Head of caudate nucleus (tissue), 42 donors: ENCODE measurements at places on chromosomes 16 and 17.

DNA sequence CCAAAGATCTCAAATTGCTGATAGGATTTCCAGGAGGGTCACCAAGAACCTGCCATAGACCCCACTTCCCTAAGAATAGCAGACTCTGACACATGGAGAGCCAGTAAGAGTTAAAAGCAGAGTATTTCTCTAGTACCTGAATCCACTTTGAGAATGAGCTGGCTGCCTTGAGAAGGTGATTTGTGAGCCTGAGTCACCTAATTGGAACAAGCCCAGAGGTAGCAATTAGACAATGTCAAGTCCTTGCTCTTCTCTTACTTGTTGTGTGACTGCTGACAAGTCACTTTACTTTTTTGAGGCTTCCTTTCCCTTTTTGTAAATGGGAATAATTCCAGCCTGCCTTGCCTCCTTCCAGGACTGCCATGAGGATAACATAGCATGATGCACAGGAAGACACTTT is 76.1 kb upstream of the ASIC2 start:
- no peak for DNase-seq

DNA sequence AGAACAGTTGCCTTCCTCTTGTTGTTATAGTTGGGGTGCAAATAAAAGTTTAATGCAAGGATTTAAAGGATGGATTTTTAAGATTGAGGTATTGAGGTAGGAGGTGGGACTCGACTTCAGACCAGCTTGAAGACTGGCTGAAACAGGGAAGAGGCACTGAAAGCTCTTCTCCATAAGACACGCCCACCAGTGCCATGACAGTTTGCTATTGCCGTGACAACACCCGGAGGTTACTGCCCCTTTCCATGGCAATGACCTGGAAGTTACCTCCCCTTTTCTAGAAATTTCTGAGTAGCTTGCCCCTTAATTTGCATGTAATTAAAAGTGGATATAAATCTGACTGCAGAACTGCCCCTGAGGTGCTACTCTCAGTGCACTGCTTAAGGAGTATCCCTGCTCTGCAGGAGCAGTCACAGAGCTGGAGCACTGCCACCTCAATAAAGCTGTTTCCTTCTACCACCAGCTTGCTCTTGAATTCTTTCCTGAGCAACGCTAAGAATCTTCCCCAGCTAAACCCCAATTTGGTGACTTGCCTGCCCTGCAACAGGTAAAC is 122.6 kb downstream of the SHISA6 start:
- no peak for DNase-seq

DNA sequence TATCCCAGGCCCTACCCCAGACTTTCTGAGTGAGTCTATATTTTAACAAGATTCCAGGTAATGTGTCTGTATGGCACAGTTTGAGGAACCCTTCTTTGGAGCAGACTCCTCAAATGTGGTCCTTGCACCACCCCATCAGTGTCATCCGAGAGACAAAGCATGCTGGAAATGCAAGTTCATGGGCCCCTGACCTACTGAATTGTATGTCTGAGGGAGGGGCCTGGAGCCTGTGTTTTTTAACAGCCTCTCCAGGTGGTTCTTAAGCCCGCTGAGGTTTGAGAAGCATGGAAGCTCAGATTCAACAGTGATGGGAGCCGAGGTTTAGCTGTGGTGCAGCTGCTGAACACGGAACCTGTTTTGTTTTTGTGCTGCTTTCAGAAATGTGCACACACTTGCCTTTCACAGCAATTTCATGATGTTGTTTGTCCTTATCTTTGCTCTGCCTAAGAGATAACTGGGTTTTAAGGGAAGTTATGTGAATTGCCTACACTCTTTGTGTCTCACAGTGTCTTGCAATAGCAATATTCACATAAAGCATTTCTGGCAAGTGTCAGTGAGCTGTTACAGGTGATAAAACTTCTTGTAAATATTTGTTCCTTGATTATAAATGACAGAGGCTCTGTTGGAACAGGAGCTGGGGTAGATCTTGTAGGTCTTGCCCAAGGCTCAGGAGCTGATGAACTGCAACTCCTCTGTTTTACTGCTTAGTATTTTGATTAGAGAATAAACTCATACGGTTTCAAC is 32.0 kb upstream of the IL34 start:
- DNase-seq: no peak

DNA sequence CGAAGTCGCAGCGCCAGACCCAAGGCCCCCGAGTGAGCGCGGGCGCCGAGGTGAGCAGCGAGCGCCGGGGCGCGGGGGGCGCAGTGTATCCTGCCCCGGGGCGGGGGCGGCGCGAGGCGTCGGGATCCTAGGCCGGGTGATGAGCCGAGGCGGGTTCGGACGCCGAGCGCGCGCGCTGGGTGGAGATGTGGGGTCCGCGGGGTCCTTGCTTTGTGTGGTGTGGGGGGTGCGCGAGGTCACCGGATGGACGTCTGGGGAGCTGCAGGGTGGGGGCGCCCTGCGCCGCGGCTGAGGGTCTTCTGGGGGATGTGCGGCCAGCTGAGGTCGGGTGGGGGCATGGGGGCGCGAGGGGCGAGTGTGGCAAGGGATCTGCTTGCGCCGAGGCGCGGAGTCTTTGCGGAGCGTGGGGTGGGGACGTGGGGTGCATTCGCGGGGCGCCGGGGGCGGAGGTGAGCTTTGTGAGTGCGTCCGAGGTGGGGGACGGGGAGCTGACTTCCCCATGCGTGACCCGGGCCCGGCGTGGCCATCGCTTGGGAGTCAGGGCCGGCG is 560 bp downstream of the RAI1 start:
- DNase-seq: peak; percentile 69

- DNase-seq: peak; percentile 47
Measured at GRCh38 chr16:15682105-15682570, 32.1 kb downstream of the NDE1 start.

DNA sequence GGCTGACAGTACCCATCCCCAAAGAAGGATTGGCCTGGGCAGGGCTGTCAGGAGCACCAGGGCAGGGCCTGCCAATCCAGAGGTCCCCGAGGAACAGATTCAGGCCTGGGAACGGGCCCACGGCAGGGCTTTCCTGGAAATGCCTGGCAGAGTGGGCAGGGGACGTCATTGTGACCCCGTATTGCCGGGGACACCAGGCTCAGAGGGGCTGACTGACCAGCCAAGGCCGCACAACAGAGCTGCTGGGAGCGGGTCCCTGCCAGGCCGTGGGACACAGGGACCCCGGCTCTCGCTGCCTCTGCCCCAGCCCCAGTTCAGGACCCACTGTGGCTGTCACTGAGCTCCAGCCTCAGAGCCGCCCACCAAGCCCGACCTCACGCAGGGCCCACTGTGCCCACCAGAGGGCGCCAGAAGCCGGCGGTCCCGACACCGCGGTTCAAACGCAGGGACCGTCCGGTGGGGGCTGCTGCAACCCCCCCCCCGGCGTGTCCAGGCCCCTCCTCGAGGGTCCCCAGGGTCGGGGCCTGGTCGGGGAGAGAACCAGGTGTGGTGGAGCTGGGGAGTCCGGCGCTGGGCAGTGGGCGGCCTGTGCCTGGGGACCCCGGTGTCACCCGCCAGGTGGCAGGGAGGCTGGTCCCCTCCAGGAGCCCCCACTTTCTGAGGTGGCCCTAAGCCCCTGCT is 15.2 kb upstream of the SSTR5 start:
- peak; percentile 44 for DNase-seq

DNA sequence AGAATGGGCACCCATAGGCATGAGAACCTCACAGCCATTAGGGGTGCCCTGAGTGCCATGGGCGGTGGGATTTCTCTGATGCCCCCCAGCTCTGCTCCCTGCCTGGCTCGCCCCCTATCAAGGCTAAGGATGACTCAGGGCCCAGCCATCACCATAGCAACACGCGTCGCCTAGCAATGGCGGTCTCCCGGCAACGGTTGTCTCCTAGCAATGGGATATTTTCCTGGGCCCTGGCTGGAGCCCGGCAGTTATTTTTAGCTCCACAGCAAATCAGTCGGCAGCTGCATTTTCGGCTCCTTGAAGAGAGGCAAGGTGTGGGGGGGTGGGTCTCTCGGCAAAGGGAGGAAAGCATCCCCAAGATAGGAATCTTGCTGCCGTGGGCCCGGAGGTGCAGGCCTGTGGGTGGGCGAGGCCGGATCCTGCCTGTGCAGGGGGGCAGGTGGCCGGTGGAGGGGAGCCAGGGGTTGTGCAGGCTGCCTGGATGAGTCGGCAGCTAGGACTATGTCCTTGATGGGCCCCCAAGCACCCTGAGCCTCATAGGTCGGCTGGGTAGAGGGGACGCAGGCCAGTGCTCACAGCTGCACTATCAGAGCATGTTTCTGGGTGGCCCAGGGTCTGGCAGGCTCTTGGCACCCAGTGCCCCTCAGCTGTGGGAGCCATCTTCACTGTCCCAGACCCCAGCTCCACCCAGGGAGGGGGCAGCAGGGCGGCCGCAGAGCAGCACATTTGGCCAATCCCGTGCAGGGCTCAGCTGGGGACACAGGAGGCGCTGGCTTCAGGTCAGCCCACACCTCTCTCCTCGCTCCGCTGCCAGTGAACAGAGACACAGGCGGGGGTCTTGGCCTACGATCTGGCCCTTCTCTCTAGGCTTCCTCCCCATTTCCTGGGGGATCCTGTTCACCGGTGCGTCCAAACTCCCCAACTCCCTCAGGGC is 4.2 kb upstream of the FBXL16 start:
- peak; percentile 94 for DNase-seq

DNA sequence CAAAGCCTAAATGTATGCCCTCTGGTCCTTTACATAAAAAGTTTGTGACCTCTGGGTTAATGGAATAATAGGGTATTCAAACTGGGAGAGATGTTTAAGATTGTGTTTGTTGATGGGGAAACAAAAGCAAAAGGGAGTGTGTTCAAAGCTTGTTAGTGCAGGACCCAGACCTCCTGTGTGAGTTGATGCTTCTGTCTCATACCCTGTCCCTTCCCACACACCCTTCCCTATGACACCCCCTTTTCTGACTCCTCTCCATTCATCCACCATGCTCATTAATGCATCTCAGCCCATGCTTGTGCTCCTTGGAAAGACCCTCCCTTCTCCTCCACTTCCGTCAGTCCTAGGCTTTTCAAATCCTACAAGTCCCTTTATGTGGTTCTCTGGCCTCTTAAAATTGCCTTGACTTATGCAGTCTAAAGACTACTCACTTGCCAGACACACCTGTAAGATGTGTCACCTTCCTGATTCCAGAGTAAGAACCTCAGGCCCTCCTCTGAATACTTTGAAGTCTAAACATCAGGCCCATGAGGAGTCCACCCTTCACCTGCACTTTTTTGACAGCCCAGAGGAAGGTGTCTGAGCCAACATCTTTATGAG is 128.0 kb upstream of the CACNG5 start:
- no peak for DNase-seq

- no peak for DNase-seq
Measured at GRCh38 chr17:80584176-80584905, 39.7 kb downstream of the RPTOR start.

DNA sequence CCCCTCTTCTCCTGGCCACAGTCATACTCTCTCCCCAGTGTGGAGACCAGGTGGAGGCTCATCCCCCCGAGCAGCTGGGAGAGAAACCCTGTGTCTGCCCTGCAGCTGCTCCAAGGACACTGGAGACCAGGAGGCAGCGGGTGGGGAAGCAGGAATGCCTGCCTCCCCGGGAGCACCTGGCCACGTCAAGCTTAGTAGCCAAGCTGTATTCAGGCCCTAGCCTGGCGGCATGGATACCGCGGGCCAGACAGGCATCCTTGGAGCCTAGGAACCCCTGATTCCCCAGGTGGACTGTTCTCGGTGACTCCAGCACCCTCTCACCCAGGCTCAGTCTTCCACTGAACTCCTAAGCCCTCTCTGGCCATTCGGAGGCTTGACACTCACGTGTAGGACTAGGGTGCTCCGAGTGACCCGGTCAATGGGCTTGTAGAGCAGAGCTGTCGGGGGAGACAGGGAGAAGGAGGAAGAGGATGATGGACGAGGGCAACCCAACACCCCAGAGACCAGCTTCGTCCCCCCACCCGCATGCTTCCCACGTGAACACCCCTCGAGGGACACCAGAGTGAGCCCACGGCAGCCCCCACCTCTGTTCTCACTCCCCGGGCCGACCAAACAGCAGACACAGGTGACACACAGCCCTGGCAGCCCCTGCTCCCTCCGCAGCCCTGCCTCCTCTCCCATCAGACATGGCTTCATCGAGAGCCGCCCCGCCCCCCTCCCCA is 76.5 kb downstream of the TIMM22 start:
- no peak for DNase-seq

DNA sequence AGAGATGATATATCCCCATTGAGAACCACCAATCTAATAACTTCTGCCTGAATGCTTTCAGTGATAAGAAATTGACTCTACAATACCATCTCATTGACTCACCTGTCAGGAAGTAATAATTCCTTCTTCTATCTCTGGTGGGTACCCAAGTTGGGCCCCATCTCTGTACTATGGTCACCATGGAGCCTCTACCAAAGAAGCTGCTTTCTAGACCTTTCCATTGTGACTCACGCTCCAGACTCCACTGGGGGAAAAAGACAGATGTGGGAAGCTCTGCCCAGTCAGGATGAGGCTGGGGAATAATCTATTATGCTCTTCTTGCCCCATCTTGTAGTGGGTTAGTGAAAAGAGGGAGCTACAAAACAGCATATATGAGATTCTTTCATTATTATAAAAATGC is 100.4 kb downstream of the COPRS start:
- no peak for DNase-seq

GRCh38 chr17:81955756-81956544 is 5.0 kb downstream of the NOTUM start:
- DNase-seq: no peak

DNA sequence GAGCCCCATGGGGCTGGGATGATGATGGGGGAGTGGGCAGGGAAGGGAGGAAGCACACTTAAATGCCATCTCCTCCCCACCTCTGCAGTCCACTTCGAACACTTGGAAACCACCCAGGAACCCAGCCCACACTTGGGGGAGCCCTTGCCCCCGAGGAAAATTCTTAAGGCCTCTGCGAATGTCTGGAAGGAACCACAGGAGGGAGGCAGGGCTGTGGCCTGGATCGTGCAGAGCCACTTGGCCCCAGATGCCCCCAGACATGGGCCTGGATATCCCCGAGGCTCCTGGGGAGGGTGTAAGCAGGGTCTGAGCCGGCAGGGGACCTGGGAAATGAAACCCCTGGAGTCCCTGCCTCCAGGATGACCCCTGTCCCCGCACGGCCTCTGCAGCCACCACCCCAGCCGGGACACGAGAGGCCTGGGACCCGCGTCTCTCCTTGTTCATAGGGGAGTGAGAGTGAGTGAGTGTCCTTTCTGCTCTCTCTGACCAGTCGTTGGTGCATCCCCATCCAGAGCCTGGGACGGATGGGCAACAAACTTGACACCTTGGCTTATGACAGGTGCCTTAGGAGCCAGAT is 11.8 kb upstream of the MTSS2 start:
- no peak for DNase-seq

DNA sequence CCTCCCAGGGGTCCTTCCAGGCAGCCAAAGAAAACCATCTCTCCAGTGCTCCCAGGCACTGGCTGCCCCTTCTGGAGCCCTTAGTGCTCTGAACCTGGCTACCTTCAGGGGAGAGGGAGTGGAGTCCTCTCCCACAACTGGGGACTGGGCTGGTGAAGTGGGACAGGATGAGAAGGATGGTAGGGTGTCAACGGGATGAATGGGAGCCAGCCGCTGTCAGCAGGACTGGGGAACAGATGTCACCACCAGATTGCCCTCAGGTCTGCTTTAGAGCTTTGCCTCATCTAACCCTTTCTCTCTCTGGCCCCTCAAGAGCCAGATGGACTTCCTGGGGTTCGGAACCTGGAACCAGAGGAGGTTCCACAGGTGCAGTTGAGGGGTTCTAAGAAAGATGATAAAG is 488 bp upstream of the SEBOX start:
- DNase-seq: no peak
